ENCODE measurements at places on chromosomes 5 and 9. TPM values are rescaled to one million over a fixed set of nuclear protein-coding genes. Genes with fewer than 3 reads are reported as not detected.

The IFNA2 gene
- not detected for total RNA-seq

The NPM1 gene
- 771 TPM for total RNA-seq

The ZNF366 gene
- total RNA-seq = 1.8 TPM

The PCDHA11 gene
- total RNA-seq = 0.55 TPM

The IFNK gene
- total RNA-seq = not detected

The GRXCR2 gene
- not detected for total RNA-seq

The TAF11L11 gene
- not detected for total RNA-seq

The SNX30 gene
- 6.4 TPM for total RNA-seq

The HRCT1 gene
- 2.1 TPM for total RNA-seq
